ENCODE measurements at places on chromosomes 11 and 22.

DNA sequence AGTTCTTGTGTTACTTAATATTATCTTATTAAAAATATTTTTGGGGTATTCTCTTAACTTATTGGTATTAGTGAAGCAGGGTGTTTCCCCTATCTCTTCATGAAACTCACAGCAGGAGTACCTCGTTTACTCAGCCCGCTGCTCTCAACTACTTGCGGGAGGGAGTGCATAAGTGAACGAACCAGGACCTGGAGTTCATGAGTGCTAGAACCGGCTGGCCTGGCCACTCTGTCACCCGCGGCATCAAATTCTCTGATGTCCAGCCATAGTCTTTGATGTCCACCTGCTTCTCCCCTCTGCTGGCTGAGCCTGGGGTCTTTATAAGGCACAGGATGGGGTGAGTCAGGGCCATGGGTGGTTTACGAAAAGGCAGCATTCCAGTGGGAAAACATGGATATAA is 216.7 kb upstream of the ANO5 start:
- DNase-seq: no peak

DNA sequence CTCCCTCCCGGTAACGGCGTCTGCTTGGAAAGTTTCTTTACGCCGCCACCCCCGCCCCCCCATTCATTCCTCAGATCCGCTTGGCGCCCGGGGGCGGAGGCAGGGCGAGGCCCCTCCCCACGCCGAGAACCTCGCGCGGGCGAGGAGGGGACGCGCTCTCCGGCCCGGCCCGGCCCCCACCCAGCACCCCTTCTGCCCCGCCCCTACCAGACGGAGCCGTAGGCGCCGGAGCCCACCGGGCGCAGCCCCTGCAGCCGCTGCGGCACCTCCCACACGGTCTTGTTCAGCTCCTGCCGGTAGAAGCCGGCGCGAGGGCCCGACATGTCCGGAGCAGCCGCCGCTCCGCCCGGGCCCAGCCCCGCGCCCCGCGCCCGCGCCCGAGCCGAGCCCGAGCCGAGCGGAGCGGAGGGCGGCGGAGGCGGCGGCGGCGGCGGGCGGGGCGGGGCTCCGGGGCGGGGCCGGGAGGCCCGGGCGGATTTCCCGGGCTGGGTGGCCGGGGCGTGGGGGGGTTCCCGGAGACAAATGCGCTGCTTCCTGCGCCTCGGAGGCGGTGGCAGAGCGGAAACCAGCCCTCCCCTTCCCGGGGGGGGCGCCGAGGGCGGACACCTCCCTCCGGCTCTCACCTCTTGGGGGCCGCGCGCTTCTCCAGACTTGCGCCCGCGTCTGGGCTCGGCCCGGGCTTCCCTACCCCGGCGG is at the start of gene MAPK11:
MAPK11 (minus strand) TSS at position 411 of the 696 bp plus-strand sequence; CDS start at position 323, 88 bp downstream.
- DNase-seq: no peak

GRCh38 chr11:33116535-33116934 is 44.7 kb downstream of the CSTF3 start:
- DNase-seq: no peak

- no peak for DNase-seq
Measured at GRCh38 chr11:13329670-13330356, 52.2 kb downstream of the BMAL1 start.

GRCh38 chr11:72331761-72332160 is 87.8 kb upstream of the PHOX2A start:
- DNase-seq: no peak

GRCh38 chr11:11740073-11740702 is 101.6 kb upstream of the USP47 start:
- no peak for DNase-seq

DNA sequence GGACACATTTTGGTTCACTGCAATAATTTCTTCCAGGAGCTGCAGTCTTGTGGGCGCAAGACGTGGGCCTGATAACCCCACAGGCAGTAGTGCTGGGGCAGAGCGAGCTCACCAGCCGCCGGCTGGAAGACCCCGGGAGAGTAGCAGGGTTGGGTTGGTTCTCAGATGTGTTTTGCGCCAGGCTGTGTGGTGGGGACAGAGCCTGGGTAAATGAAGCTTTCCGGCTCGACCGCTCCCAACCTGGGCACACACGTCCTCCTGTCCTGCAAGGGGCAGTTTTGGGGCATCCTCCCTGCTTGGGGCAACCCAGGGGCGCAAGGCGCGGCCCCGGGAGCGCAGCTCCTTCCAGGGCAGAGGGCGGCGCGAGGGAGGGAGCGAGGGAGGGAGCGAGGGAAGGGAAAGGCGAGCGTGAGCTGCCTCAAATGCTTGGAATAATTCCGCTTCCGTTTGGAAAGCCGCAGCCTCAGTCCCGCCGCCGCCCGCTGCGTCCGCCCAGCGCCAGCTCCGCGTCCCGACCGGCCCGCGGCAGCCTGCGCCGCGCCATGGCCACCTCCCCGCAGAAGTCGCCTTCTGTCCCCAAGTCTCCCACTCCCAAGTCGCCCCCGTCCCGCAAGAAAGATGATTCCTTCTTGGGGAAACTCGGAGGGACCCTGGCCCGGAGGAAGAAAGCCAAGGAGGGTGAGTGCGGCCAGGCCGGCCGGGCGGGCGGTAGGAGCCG is at the start of gene PARVA:
PARVA (plus strand) TSS at position 466 of the 718 bp plus-strand sequence; CDS start at position 543, 77 bp downstream.
- DNase-seq: peak; percentile 87

GRCh38 chr22:37097346-37097745 is 12.2 kb downstream of the TMPRSS6 start:
- no peak for DNase-seq

DNA sequence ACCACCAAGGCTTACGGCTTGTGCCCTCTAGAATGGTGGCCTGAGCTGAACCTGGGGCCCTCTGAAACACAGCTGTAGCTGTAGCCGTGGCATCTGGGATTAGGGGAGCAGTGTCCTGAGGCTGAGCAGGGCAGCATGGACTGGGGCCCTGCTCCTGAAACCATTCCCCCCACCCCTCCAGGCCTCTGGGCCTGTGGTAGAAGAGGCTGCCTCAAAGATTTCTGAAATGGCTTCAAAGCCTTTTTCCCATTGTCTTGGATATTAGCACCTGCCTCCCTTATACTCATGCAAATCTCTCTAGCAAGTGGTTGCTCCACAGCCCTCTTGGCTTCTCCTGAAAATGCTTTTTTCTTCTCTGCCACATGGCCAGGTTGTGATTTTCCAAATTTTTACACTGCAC is 106.9 kb downstream of the CTNND1 start:
- DNase-seq: no peak

GRCh38 chr11:6452219-6452618 is 11.4 kb upstream of the HPX start:
- DNase-seq: no peak

- DNase-seq: no peak
Measured at GRCh38 chr22:44439356-44440223, 58.4 kb downstream of the RTL6 start.

- peak; percentile 57 for DNase-seq
Measured at GRCh38 chr11:121464352-121464946, 11.7 kb upstream of the SORL1-AS1 start.

DNA sequence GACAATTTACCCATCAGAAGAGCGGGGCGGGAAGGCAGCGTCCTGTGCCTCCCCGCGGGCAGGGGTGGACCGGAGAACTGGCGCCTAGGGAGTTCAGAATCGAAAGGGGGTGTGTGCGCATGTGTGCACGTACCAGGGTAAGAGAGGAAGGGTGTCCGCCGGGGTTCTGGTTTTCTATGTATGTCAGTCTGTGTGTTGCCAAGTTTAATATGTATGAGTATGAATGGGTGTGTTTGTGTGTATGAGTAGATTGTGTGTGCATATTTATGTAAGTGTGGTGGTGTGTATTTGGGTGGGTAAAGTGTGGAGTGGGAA is 2.0 kb downstream of the KCNC1 start:
- DNase-seq: no peak

DNA sequence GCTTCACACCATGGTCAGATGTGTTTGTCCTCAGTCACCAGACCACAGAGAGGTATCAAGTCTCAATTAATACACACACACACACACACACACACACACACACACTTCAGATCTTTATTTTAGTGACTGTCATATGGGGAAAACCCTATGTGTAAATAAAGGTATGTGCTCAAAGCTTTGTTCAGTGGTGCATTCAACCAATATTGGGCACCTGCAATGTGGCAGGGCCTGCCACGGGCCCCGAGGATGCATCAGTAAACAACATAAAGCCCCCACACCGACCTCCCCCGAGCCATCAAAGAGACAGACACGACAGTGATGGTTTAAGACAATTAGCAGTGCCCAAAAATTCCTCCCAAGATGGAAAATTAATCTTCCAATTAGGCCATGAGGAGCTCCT is 51.6 kb downstream of the SHANK2 start:
- DNase-seq: no peak

DNA sequence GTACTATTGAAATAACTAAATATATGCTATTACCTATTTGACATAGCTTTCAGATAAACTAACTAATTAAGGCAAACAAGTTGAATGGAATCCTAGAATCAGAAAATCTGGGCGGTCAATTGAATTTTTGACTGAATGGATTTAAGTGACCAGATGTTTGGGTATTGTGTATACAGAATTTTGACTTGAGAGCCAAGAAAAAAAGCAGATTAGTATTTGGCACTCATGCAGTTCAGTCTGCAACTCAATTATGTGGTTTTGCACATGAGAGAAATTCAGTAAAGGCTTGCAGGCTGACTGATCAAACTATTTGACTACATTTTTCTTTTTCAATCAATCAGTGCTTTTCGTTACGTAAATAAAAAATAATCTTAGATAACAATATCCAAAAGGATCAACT is 254.8 kb downstream of the GUCY1A2 start:
- no peak for DNase-seq

DNA sequence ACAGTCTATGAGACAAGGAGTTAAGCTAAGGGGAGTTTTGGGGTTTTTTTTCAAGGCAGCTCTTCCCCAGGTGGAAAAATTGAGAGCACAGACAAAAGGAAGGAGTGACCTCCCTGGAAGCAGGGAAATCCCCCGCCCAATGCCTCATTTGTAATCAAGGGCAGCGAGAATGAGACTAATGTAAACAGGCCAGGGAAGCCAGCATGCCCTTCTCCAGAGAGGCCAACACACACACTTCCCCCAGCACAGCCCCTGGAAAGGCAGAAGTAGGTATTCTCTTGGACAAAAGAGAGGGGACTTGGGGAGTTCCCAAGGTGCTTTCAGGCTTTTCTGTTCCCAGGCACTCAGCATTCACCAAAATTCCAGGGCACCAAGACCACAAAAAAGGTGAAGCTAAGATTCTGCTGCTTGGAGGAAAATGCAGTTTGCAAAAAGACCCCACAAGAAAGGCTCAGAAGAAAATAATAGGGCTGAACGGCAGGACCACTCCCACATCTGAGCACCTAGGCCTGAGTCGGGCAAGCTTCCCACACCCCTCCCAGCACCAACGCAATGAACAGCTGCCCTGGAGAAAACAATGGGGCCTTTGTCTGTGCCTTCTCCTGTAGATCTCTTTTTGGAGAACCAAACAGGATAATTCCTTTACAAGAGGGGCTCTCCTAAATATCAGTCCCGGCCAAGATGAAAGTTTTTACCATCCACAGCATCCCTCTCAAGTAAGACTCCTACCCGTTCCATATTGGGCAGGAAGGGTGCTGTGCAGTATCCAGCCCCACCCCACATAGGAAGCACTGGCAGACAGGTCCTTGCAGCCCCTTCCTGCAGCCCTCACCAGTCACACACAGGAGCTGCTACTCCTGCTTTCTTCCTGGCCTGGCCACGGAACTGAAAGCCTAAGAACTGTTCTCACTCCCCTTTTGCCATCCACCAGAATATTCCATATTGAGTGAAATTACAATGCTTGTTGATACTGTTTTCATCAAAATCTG is 70.7 kb upstream of the AKIP1 start:
- peak; percentile 63 for DNase-seq

- no peak for DNase-seq
Measured at GRCh38 chr11:77611921-77612320, 22.2 kb downstream of the AQP11 start.

- no peak for DNase-seq
Measured at GRCh38 chr11:44071157-44071556, 5.1 kb downstream of the ACCS start.

DNA sequence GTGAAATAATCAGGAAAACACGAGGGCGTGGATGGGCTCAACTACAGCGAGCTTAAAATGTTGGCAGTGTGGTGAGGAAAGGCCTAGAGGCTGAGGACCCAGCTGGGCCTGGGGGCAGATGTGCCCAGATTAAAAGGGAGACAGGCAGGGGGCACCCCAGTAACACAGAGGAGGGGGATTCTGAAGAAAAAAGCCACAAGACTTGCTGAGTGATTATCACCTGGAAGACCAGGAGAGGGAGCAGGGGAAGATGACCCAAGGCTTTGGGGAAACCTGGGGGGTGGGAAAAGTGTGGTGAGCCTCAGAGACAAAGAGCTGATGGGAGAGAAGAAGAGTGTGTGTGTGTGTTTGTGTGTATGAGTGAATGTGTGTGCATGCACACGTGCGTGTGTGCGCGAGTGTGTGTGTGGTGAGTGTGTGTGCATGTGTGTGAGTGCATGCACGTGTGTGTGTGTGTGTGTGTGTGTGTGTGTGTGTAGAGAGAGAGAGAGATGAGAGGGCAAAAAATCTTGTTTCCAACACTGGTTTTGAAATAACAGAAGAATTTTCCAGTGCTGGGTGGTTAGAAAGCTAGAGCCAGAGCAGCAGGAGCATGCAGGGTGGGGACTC is 500.5 kb downstream of the BUD13 start:
- no peak for DNase-seq

- DNase-seq: no peak
Measured at GRCh38 chr11:1034001-1034400, 2.5 kb downstream of the MUC6 start.

DNA sequence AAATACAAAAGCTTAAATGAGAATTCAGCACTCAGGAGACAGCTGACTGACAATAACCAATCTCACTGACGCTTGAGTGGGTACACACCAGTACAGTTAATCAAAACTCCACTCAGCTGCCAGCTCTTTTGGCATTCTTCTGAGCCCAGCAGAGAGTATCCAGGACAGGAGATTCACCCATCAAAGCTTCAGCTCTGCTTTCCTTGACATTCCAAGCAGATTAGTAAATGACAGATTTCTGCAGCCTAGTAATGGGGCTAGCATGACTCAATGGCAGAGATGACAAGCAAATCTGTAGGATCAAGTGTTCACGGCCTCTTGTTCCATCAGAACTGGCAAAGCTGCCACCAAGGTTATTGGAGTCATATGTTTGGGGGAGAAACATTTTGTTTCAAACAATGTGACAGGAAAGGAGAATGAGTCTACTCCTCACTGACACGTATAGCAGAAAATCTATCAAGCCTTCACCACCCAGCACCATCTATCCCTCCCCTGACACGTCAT is 420.0 kb downstream of the DYNC2H1 start:
- DNase-seq: no peak

Data from posterior cingulate gyrus (tissue), 11 donors.